Vagina (tissue), 2 donors: ENCODE measurements at places on chromosomes 12 and 14. TPM values are rescaled to one million over a fixed set of nuclear protein-coding genes. Genes with fewer than 3 reads are reported as not detected.

GRCh38 chr14:68088451-68088854 lies 268.9 kb downstream of the RAD51B start:
- peaks cover 14% of the 10 kb centered on the region for H3K4me1 ChIP-seq
- no peak overlapping the region for H3K4me3 ChIP-seq
- H3K27ac ChIP-seq: peak overlapping the region; percentile 59
- DNase-seq: no peak
- H3K27me3 ChIP-seq: no peaks in the 10 kb centered on the region

Gene PRB2
- not detected for total RNA-seq

Gene FRS2
- 44.0 TPM for total RNA-seq

DNA sequence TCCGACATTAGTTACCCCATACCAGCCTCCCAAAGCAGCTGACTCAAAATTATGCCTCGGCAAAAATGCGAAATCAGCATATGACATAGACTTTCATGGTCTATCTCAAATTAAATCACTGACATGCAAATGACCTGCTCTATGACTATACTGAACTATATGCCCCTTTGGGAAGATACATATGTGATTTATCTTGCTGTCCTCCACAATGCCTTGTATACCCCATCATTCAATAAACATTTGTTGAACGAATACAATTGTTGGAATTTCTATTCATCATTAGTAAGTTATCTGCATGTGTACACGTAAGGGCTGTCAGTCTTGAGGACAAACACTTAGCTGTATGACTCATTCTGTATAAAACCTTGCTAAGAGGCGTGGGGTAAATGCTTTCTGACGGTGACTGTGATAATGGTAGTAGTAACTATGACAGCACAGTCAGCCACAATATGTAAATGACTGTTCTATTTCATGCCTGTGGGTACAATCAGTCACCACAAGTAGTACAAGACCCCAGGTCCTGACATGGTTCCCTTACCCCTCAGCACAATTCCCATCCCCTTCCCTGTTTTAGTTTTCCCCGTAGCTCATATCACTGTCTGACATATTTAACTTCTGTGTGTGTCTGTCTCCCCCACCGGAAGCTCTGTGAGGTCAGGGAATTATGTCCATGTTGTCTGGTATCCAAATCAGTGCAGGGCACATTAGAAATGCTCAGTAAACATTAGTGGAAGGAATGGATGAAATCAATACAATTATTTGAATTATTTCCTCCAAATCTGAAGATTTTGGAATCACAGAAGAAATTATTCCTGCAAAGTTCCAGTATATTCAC lies 42.8 kb downstream of the STXBP6 start:
- no peaks in the 10 kb centered on the region for H3K4me1 ChIP-seq
- H3K4me3 ChIP-seq: no peak overlapping the region
- no peak for DNase-seq
- H3K36me3 ChIP-seq: no peaks in the 10 kb centered on the region

- no peak for DNase-seq
- H3K36me3 ChIP-seq: no peaks in the 10 kb centered on the region
- peaks cover 25% of the 10 kb centered on the region for H3K4me1 ChIP-seq
- H3K27me3 ChIP-seq: no peaks in the 10 kb centered on the region
- H3K27ac ChIP-seq: no peak overlapping the region
Observed at GRCh38 chr12:130948751-130949150, 5.0 kb upstream of the ADGRD1 start.

Gene ITGB7
- 3.7 TPM for total RNA-seq

- no peak overlapping the region for H3K4me3 ChIP-seq
- no peaks in the 10 kb centered on the region for H3K4me1 ChIP-seq
- no peak overlapping the region for H3K27ac ChIP-seq
- H3K27me3 ChIP-seq: no peaks in the 10 kb centered on the region
- DNase-seq: no peak
Observed at GRCh38 chr14:39030209-39030608, 72.8 kb downstream of the SEC23A start.

DNA sequence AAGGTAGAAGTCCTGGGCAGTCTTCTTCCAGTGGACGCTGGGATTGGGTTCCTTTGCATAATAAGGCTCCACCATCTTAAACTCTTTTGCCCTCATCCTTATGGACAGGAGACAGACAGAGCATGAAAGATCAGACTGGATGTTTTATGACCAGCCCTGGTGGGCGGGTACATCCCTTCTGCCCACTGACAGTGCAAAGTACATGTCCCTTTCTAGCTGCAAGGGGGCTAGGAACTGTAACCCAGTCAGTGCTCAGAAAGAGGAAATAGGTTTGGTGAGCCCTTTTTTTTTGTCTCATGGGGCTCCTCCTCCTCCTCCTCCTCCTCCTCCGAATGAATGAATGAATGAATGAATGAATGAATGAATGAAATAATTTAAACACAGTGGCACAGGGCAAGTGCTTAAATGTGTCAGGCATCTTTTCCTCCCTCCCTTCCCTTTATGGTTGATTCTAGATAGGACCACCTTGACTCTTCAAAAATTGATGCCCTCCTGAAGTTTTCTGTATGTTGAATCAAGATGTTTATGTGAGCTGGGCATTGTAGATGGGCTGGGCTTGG lies 36.4 kb upstream of the HNF1A start:
- H3K4me3 ChIP-seq: no peak overlapping the region
- no peak overlapping the region for H3K27ac ChIP-seq
- DNase-seq: no peak
- no peaks in the 10 kb centered on the region for H3K36me3 ChIP-seq

Gene LUM
- total RNA-seq: 72.9 TPM

GRCh38 chr12:58502841-58503240 lies 417.5 kb downstream of the LRIG3 start:
- no peak overlapping the region for H3K4me3 ChIP-seq
- H3K4me1 ChIP-seq: peaks cover 7% of the 10 kb centered on the region
- no peak overlapping the region for H3K27ac ChIP-seq
- no peaks in the 10 kb centered on the region for H3K27me3 ChIP-seq
- DNase-seq: no peak

DNA sequence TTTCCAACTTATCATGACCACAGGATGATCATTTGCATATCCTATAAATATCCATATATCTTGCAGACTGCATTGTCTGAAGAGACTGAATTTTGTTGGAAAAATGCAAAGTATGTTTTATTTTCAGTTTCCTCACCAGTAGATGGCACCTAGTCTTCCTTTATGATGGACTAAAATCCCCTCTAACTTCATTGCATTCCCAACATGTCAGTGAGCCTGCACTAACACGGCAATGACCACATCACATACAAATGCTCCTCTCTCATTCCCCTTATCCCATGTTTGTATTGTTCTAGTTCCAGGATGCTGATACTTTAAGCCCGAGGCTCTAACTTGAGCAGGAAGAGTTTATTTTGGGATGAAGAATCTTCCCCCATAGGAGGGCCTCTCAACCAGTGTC lies 24.7 kb upstream of the MYBPC1 start:
- H3K36me3 ChIP-seq: no peaks in the 10 kb centered on the region
- no peak overlapping the region for H3K4me3 ChIP-seq
- H3K27ac ChIP-seq: no peak overlapping the region
- no peaks in the 10 kb centered on the region for H3K4me1 ChIP-seq

DNA sequence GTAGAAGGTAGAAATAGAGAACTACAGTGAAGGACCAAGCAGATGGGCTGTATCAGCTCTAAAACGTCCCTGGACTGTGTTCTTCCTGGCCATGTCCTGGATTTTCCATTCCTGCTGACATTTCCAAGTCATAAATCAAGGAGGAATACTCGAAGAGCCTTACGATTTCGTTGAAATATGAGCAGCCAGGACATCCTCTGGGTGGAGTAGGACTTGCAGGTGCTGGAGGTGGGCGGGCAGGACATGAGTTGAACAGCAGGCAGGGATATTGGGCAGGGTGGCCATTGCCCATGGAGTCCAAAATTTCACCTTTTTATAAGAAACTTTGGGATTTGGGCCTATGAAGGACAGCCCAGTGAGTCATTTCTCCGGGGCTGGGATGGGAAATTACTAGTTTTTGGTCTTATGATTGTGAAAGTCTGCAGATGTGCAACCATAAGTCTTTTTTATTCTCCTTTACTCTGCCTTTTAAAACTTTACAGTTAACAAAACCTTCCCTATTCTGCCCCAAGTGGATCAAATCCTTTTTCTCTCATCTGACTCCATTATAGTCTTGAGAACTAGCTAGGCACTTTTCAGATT lies 88.8 kb downstream of the TMX1 start:
- no peak for DNase-seq
- no peak overlapping the region for H3K4me3 ChIP-seq
- H3K4me1 ChIP-seq: peaks cover 51% of the 10 kb centered on the region
- H3K27ac ChIP-seq: peak overlapping the region; percentile 83

DNA sequence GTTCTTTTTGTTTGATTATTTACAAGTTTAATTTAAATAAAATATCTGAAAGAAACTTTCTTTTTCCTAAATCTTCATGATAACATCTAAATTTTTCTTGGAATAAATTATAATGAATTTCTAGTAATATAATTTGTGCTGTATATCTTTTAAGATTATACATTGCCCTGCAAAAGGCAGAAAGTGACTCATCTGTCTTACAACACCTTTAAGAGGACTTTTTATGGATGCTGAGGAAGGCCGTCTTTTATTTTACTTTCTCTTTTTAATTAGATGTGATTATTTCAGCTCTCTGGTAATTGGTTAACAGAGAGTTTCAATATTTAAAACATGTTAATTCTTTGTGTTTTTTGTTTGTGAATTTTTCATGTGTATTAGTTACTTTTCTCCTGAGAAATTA lies 598.4 kb downstream of the RPL10L start:
- no peak overlapping the region for H3K4me3 ChIP-seq
- no peaks in the 10 kb centered on the region for H3K4me1 ChIP-seq
- no peak for DNase-seq
- no peaks in the 10 kb centered on the region for H3K27me3 ChIP-seq
- H3K36me3 ChIP-seq: no peaks in the 10 kb centered on the region
- H3K27ac ChIP-seq: no peak overlapping the region

GRCh38 chr12:54173066-54173726 lies 15.6 kb downstream of the SMUG1 start:
- no peak for DNase-seq
- H3K36me3 ChIP-seq: no peaks in the 10 kb centered on the region
- peak overlapping the region; percentile 31 for H3K4me3 ChIP-seq
- no peak overlapping the region for H3K27ac ChIP-seq
- peaks cover 13% of the 10 kb centered on the region for H3K4me1 ChIP-seq
